ENCODE measurements at places on chromosomes 5 and 9.

GRCh38 chr9:82558346-82558745, 504.6 kb downstream of the RASEF start:
- DNase-seq: no peak

DNA sequence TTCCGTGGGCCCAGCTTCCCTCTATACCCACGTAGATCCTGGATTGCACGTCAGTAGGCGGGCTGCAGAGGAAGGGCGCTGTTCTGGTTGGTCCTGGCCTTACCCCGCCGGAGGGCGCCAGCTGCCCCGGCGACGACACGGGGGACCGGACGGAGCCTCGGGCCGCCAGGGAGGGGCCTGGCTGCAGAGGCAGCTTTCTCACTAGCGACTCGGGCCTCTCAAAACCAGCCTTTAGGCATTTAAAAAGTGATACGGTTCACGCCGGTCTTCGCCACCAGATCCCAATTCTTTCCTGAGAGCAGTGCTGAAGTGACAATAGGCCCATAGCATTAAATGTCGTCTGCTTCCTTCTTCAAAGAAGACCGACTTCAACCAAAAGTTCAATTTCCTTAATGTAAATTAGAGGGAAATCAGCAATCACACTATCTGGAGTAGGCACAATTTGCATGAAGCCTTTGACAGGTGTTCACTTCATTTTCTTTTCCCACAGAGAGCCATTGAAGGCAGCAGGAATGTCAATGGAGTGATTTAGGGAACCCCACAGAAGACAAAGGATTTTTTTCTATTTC, 17.6 kb upstream of the UBE2D2 start:
- no peak for DNase-seq

DNA sequence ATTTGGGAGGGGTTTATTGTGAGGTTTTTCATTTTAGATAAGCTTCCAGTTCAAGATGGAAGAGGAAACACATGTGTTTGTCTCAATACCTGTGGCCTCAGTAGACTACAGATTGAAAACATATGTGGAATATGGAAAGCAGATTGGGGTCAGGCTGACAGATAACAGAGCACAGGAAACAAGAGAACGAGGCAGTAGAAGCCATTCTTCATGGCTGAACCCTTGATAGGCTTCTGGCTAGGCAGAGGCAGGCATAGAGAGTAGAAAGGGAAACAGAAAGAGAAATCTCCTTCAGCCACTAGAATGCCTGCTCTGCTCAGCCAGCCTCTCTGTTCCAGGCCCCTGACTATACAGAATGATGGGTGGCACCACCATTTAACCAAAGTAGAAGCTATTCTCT, 152.5 kb downstream of the MUSK start:
- DNase-seq: no peak

- no peak for DNase-seq
Measured at GRCh38 chr5:73654171-73654811, 28.3 kb downstream of the ARHGEF28 start.

DNA sequence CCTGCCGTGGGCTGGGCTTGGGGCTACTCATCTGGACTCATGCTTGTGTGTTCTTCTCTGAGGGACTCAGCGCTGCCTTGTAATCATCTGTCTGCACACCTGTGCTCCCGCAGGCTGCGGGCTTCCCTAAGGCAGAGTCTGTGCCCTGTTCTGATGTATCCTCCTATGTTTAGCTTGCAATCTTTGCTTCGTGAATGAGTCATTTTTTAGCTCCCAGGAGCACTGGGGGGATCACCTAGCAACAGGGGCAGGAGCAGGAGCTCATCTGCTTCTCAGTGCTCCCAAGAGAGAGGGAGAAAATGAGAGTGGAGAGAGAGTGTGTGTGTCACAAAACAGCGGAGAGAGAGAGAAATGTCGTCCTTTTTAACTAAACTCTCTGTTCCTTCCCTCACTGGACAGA, 202.4 kb upstream of the ZNF618 start:
- no peak for DNase-seq

- DNase-seq: no peak
Measured at GRCh38 chr9:135559606-135560005, 1.9 kb upstream of the PAEP start.

DNA sequence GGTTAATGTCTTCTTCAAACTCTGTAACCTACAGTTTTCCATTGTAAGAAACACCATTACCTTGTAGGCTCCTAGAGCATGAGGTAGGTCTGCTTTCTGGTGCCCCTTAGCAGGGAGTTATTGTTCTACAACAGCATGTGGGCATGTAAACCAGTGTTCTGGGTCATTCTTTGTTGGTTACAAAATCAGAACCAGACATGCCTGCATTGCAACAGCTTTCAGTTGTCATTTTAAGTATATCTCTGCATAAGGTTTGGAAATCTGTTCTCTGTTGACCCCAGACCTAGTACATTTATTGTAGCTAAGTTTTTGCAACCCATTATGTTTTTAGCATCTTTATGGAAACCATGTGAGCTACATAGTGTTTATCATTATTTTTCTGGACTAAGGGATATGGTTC, 10.9 kb downstream of the RGMB start:
- DNase-seq: no peak

DNA sequence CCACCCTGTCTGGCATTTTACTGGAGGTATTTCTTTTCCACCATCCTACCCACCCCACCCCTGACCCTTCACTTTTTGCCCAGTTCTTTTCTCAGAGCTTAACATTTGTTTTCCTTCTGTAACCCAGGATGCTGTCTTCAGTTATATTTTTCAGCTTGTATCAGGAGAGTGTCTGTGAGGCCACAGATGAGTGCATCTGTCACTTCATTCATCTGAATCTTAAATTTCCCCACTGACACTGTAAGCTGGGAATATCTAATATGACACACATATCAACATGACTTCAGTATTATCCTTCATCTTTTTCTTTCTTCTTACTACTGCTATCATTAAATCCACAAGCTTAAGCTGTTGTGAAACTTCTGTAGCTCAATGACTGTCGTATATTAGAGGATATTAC, 4.9 kb downstream of the MARCHF3 start:
- DNase-seq: no peak

DNA sequence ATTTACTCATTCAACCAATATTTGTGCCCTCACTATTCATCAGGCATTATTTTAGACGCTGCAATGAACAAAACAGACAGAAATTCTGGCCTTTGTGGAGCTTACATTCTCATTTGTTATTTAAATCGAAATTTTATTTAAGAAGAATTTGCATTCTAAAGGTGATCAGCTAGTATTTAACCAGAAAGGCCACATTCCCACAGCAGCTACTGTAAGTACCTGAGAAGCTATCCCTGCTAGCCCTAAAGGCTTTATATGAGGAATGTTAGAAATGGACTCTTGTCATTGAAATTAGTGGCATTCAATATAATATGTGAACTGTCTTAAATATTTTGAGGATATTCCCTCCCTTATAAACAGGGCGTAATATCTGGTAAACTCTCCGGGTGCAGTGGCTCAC, 35.0 kb upstream of the GOLM1 start:
- no peak for DNase-seq

- DNase-seq: no peak
Measured at GRCh38 chr5:154238776-154239481, 48.4 kb downstream of the GALNT10 start.

GRCh38 chr5:157115502-157115901, 6.7 kb upstream of the HAVCR2 start:
- DNase-seq: no peak

DNA sequence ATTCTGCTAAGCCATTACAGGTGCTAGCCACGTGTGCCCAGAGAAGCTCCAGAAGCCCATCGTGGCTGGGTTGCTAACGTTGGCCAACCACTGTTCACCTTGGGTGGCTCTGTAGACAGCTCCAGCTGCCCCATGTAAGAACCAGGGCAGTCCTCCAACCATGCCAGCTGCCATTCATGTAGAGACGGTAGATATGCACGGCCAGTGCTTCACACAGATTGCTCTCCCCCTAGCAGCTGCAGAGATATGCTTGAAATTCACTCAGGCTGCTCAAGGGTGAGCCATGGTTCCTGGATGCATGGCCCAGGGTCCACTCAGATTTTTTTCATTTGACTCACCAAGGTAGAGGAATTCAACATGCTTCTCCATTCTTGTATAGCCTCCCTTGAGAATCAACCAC, 31.0 kb downstream of the GADD45G start:
- no peak for DNase-seq

DNA sequence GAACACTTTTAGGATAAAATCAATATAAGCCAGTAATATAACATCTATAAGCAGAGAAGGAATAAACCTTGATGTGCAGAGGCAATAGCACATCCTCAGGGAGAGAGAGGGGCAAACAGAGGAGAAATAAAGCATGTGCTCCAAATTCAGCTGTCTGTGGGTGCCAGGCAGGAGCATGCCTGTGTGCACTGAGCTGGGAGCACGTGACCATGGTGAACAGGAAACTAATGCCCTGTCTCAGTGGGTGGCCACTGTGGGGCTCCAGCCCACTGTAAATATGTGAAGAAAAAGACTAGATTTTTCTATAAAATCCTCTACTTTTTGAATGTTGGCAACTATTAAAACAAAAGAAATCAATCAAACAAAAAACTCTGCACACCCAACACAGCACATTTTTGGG, 55.3 kb downstream of the FYB1 start:
- DNase-seq: no peak

DNA sequence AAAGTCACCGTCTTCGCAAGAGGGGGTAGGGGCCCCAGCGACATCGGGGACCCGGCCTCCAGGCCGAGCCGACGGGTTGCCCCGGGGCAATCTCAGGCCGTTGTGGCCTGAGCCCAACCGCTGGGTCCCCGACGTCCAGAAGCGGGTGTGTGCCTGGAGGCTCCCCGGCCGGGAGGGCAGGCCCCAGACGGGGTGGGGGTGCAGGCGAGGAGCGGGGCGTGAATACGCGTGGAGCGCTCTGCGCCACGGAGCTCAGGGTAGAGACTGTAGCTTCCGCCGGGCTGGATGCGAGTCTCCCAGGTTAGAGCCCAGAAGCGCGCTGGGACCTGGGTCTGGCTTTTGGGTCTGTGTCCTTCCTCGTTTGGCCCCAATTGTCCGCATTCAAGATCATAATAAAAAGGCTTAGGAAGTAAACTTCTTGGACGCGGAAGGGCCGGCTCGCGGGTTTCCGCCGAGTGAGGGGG, 3.5 kb downstream of the BARX1 start:
- no peak for DNase-seq

- no peak for DNase-seq
Measured at GRCh38 chr9:72788966-72789735, 163.7 kb downstream of the ALDH1A1 start.

- no peak for DNase-seq
Measured at GRCh38 chr5:20833081-20833627, 845.2 kb upstream of the CDH18 start.

- DNase-seq: no peak
Measured at GRCh38 chr5:18380729-18381362, 746.6 kb downstream of the TAF11L14 start.

- DNase-seq: no peak
Measured at GRCh38 chr5:115417076-115417475, 120.6 kb upstream of the CCDC112 start.

DNA sequence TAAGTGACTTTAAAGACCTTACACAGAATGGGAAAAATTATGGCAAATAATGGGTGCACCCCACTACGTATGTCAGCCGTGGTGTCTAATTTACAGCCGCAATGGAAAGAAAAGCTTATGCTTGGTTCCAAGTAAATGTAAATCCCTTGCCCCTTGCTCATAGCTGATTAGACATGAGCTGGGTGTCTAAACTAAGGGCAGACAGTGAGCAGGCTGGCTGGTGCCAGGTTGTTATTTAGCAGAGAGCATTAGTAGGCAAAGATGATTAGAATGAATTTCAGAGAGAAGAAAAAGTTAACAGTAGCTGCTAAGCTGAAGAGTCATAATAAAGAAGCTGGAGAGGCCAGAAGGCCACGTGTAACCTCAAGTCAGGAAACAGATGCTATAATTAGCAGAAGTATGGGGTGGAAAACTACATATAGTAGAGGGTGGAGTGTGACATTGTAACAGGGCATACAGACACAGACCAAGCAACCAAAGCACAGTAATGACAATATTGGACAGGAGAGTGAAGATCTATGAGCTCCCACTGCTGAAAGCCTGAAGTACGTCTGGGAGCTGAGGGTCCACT, 257.7 kb downstream of the MCTP1 start:
- no peak for DNase-seq

- no peak for DNase-seq
Measured at GRCh38 chr5:132303589-132303988, 9.4 kb downstream of the SLC22A4 start.

DNA sequence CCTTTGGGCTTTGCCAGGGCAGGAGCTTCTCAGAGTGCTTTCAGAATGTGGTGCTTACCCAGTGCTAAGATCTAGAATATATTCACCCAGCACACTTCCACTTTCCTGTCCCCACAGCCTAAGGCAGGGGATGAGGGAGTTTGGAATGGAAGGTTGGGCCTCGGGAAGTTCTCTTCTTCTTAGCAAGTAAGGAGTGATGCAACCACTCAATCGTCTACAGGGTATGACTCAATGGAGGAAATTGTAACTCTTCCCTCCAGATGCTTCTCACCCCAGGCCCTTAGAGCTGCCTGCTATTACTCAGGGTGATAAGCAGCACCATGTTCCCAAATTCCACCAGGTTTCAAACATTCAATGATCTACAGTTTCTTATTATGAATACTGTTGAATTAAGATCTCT, 30.8 kb upstream of the AGGF1 start:
- no peak for DNase-seq

DNA sequence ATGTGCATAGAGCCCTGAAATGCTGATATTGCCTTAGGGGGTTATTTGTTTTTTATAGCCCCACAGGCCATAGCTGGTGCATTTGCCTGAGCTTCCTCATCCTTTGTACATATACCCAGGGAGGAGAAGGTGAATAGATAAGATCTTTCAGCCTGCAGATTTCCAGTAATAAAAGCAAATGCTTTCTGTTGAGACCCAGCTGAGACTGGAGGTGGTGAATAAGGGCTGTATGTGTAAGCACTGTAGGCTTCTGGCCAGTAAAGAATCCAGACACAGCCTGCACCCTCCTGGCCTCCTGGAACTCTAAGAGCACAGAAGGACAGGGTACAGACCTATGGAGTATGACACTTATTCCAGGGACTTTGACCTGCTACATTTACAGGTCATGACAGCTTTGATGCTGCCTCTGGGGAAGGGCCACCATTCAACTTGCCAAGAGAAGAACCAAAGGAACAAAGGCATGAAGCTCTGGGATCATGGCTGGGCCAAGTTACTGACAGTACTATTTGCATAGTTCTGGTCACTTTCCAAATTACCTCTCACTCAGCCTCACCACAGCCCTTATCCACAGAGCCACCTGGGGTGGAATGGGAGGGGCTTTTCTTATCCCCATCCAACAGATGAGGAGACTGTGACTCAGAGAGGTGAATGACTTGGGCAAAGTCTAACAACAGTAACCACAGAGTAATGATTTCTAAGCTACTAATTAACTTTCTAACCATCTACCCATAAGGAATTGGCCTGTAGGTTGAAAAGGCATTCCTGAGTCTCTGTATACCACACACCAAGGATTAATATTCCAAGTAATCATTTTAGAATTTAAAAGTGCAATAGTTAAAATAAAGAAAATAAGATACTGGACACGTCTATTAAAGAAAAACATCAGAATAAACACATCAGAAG, 604.5 kb upstream of the KLF4 start:
- no peak for DNase-seq

- no peak for DNase-seq
Measured at GRCh38 chr5:146744068-146744745, 134.3 kb downstream of the PPP2R2B start.

GRCh38 chr5:105803431-105803830, 1867.3 kb downstream of the EFNA5 start:
- DNase-seq: no peak

GRCh38 chr9:91562416-91562815, 138.8 kb upstream of the NFIL3 start:
- DNase-seq: no peak
